Posterior vena cava (tissue), 2 donors: ENCODE measurements at places on chromosomes 1 and 21.

- no peak for DNase-seq
These were observed 75.8 kb downstream of the RHOU start for GRCh38 chr1:228810878-228811711.

GRCh38 chr1:215031392-215031791, 51.1 kb upstream of the KCNK2 start:
- DNase-seq: no peak

- no peak for DNase-seq
These were observed 440.4 kb upstream of the RUNX1 start for GRCh38 chr21:35489389-35489980.

DNA sequence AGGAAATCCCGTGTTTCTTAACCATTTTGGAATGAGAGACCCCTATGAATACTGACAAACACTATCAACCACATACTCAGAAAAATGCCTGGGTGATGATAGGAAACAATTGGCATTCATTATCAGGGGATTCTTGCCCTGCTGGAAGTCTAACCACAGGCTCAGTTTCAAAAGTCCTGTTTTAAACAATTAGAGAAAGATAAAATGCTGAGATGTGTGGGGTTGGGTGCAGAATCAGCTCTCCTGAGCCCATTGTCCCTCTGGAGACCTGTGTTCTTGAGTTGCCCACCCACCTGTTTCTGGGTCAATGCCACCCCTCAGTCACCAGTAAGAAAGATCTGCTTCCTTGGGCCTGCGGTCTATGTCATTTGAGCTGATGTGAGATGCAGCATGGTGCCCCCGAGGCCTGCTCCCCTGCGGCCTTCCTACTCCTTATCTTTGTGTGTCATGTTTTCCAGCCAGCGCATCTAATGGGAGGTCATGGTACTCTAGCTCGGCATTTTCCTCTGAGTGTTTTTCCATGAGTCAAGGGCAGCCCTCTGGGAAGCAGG, 130.3 kb upstream of the PLXNA2 start:
- no peak for DNase-seq

- no peak for DNase-seq
These were observed 90.4 kb upstream of the PLPPR4 start for GRCh38 chr1:99173900-99174299.

GRCh38 chr21:33121715-33122475, 52.0 kb downstream of the OLIG1 start:
- DNase-seq: no peak

- peak; percentile 85 for DNase-seq
These were observed 512 bp downstream of the PIAS3 start for GRCh38 chr1:145858238-145858900.

GRCh38 chr1:168148916-168149315, 12.2 kb upstream of the GPR161 start:
- no peak for DNase-seq

GRCh38 chr1:201999625-202000238, 10.7 kb upstream of the ELF3 start:
- DNase-seq: no peak

GRCh38 chr1:27873671-27874384, 1.5 kb downstream of the THEMIS2 start:
- DNase-seq: peak; percentile 86

- no peak for DNase-seq
These were observed 100.5 kb upstream of the KCNK1 start for GRCh38 chr1:233513431-233513830.

- no peak for DNase-seq
These were observed 167.4 kb downstream of the LRRC40 start for GRCh38 chr1:70038025-70038424.

- peak; percentile 45 for DNase-seq
These were observed 3901.8 kb downstream of the SRGAP2C start for GRCh38 chr1:125086611-125087010.

DNA sequence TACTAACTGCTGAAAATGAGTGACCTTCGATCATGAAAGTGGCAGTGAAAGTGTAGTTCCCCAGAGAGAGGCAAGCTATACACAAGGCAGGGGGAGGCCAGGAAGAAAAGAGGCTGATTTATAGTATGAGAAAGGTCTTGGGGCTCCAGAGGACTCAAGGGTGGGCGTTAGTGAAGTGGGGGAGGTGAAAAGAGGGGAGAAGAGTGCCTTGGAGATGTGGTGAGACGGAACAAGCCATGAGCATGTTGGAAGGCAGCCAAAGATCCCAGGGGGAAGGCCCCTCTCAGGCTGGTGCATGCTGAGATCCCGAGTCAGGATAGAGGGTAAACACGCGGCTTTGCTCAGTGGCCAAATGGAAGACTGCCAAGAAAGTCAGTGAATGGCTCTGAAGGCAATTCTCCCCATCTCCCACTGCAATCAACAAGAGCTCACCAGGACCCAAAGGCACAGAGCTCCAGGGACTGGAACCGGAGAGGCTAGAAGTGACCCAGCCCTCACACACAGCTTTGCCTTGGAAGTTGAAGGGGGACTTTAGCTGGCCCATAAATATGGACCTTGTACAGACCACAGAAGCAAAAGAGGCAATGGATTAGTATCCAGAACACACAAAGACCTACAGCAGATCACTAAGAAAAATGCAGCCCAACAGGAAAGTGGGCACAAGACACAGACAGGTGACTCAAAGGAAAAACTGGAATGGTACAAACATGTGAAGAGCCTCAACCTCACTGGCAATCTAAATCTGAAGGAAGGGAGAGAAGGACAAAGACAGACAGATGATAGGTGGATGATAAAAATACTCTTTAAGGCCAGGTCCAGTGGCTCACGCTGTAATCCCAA, 49.6 kb downstream of the HSF2BP start:
- DNase-seq: no peak

DNA sequence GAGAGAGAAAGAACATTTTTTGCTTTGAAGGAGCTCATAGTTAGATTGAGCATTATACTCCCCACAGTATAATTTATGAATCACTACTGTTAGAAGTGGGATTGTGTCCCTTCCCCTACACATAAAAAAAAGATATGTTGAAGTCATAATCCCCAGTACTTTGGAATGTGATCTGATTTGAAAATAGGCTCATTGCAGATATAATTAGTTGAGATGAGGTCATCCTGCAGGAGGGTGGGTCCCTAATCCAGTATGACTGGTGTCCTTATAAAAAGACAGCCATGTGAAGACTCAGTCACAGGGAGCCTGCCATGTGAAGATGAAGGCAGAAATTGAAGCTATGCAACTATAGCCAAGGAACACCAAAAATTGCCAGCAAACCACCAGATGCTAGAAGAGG, 76.4 kb downstream of the TGFB2 start:
- no peak for DNase-seq

- no peak for DNase-seq
These were observed 70.7 kb upstream of the PDC start for GRCh38 chr1:186531561-186532165.

DNA sequence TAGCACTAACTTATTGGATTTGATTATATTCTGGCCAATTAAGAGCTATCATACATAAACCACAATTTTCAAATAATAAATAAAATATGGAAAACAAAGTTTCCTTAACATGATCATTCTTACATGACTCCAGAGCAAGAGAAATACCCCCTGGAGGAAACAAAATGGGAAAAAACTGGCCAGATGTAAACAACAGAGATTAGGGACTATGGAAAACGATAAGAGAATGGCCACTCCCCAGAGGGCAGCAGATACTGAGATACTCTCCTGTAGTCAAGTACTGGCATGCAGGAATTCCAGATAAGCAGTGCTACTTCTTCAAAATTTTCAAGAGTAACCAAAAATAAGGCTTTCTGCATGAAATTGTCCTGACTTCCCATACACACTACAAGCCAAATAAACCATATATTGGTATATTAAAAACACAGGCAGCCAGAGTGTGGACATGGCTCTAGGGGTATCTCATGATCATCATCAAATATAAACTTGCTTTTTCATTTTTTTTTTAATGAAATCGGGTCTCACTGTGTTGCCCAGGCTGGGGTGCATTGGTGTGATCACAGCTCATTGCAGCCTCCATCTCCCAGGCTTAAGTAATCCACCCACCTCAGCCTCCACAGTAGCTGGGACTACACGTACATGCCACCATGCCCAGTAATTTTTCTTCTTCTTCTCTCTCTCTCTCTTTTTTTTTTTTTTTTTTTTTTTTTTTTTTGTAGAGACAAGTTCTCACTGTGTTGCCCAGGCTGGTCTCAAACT, 118.5 kb downstream of the EIF4G3 start:
- DNase-seq: no peak

GRCh38 chr1:57376041-57376440, 47.8 kb downstream of the DAB1 start:
- no peak for DNase-seq

DNA sequence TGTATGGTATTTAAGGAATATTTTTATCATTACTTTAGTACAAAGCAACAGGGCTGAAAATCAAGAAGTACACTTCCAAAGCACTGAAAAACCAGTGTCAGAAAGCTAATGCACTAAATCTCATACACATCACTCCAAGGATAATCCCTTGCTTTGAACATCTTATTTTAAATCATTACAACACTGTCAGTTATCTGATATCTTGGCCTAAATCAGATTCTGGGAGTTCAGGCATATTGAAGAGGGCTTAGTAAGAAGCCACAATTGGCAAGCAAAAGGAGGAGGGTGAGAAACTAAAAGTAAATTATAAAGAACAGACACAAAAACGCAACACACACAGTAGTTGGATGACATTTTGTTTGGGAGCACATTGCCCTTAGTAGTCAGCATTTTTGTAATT, 448.4 kb downstream of the PCP4 start:
- no peak for DNase-seq

DNA sequence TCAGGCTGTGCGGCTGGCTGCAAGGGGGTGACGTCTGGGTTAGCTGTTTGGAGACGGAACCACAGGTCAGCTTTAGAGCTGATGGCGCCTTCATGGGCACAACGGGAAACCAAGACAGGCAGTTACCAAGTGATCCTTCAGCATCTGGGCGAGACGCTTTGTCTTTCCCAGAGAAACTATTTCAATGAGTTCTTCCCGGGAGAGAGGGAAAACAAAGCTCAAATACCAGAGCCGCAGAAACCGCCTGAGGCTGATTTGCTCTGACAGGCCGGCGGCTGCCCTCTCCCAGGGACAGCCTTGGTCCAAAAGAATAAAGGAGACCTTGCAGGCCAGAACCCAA, 76.5 kb downstream of the CD58 start:
- no peak for DNase-seq

DNA sequence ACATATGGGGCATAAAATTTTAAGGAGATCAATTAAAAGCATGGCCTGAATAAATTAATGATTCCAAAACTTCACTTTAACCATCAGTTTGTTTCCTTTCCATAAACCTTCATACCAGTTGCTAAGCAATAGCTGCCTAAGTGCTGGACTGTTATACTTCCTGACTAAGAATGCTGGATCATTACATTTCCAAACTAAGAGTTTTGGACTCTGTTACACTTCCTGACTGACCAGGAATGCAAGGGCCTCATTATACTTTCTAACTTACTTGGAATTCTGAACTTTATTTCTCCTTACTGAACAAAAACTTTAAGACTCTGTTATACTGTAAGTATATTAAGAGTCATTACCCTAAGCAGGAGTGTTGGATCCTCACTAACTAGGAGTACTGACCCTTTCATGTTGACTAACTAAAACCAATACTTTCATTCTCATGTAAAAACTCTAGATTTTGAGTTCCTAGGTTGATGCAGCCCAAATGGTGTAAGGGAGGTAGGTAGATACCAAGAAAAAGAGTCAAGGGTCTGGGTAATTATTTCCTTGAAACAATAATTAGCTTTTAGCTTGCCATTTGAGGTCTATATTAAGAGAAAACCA, 118.2 kb downstream of the FAF1 start:
- DNase-seq: no peak

DNA sequence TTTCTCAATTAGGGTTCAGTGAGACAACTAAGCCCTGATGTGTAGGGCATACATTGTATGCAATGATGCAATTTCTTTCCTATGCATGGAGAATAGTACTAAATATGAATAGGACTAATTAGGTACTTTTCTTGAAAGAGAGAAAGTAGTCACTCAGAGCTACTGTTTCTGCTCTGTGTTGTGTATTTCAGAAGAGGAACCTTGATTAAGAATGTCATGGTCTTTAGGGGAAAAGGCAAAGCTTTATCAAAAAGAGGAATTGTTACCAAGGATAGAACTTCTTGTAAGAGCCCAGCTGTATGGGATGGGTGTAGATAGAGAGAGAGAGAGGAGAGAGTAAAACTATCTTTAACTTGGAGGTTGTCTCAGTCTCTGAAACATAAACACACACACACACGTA, 49.1 kb downstream of the HLX start:
- DNase-seq: no peak

- no peak for DNase-seq
These were observed 310.5 kb downstream of the PTGER3 start for GRCh38 chr1:70737125-70737524.

DNA sequence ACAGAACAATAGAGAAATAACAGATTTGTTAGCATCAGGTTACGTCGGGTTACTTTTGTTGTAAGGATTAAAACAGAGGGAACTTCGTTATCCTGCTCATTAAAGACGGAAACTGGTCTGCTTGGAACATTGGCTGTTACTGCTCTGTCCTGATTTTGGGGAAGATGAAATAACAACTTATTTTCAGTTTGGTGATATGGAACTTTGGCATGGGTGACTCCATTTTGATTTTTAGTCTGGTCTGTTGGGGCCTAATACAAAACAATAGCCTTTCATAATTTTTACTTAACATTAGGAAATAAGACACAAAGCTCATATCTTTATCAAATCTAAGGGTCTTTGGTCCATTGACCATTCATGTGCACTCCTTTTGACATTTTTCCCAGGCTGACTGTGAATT, 220.5 kb upstream of the DUSP10 start:
- DNase-seq: no peak

GRCh38 chr1:174531751-174532150, 84.0 kb downstream of the GPR52 start:
- DNase-seq: no peak

DNA sequence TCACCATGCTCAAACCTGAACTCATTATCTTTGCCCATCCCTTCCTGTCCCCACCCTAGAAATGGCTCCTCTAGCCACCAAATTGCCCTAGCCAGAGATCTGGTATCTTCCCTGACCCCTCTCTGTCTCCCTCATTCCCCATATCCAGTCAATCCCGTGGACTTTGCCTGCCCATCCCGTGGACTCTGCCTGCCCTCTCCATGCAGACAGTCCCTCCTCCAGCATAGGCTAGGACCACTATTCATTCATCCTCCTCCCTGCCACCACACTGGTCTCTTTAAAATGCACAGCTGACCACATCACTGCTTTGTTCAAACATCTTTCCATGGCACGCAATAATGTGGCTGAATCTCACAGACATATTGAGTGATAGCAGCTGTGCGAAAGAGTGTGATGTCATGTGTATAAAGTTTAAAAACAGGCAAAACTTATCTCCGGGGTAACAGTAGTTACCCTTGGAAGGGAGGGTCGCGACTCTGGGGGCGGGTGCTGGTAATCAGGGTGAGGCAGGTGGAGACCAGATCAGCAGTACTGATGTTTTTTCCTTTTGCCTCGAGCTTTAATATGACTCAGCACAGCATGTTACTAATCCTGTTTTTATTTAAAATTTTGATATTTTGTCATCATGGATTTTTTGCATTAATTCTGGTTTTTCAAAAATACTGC, 4.8 kb upstream of the SLC2A1 start:
- DNase-seq: no peak

- DNase-seq: no peak
These were observed 228.6 kb downstream of the COP1 start for GRCh38 chr1:175978476-175978875.

- DNase-seq: no peak
These were observed 26.4 kb downstream of the LRRC8D start for GRCh38 chr1:89847191-89847729.

- no peak for DNase-seq
These were observed 101.2 kb downstream of the FMN2 start for GRCh38 chr1:240192851-240193250.
